H1 (cell line): ENCODE measurements at places on chromosomes 1 and 21. TPM values are rescaled to one million over a fixed set of nuclear protein-coding genes. Genes with fewer than 3 reads are reported as not detected.

DNA sequence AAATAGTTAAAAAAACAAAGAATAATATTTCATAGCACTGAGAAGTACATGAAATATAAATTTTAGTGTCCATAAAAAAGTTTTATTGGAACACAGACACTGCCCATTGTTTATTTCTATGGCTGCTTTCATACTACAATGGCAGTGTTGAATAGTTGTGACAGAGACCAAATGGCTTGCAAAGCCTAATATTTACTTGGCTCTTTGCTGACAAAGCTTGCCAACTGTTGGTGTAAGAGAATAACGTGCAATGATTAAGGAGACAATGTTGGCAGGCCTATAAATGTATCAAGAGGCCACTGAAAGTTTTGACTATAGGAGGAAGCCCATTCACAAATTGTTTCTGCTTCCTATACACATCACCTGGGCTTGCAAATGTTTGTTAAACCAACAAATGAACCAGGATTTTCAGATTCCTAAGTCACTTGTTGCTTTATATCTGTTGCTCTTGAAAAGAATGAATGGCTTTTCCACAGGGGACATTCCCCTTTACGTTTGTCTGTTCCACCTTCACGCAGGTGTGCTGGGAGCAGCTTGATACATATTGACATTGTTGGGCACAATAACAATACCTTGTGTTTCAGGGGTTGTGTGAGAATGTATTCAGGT, 5.5 kb upstream of the ST6GALNAC3 start:
- DNase-seq = no peak

DNA sequence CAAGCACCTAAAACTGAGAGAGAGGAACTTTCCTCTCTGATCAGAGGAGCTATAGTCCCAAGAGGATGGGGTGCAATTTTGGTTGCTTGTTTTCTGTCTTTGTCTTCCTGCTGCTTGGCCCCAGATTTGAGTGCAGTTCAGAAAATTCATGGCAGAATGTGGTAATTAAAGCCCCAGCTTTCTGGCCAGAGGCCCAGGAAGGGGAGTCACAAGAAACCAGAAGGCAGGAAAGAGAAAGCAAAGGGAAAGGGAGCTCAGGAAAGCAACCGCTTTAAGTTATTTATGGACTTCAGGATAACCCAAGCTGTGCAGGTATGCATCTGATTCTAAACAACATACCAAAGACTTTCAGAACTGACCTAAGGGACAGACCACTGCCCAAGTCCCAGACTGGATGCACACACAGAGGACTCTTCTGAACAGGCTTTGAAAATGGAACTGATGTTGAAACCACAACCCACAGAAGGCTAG, 88.8 kb downstream of the ST3GAL3 start:
- DNase-seq = no peak

DNA sequence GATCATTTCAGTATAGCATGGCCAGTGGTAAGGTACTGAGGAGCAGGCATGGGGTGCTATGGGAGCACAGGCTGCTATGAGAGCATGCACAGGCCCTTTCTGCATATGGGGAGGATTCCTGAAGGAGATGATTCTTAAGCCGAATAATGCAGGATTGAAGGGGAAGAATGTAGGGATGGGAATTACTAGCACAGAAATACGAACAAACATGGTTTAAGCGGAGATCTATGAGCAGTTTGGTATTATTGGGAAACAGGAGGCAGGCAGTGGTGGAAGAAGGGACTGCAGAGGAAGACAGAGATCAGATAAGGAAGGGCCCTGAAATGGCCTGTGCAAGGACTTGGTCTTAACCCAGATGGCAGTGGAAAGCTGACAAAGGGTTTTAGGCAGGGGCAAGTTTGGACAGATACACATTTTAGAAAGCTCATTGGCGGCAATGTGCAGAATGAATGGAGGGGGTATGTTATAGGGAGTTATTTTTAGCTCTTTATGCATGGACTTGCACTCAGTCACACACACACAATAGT, 1.7 kb downstream of the OSCP1 start:
- DNase-seq = no peak

DNA sequence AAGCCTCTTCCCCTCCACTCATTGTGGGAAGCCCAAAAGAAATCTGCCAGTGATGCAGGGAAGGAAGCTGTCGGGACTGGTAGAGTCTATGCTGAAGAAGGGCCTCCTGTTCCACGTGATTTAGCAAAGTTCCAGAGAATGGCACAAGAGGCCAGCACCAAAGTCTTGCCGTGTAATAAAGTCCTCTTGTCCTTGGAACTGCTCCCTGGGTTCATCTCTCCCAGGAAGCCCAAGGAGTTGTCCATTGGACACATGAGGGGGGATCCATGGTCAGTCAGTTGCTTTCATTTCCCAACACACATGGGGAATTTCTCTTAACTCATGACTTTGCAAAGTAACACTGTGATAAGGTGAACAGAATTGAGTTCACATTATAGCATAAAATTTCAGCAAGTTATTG, 116.1 kb upstream of the RAB4A start:
- no peak for DNase-seq

The CFHR4 gene
- not detected in 2 replicates for total RNA-seq

The DISC1 gene
- 3.5 and 3.6 TPM in 2 replicates for total RNA-seq

GRCh38 chr1:11850156-11850555, 2.6 kb upstream of the NPPA start:
- DNase-seq = no peak

The CRYBG2 gene
- 17.0 and 22.2 TPM in 2 replicates for total RNA-seq

GRCh38 chr21:44795342-44795741, 6.3 kb downstream of the UBE2G2 start:
- no peak for DNase-seq

DNA sequence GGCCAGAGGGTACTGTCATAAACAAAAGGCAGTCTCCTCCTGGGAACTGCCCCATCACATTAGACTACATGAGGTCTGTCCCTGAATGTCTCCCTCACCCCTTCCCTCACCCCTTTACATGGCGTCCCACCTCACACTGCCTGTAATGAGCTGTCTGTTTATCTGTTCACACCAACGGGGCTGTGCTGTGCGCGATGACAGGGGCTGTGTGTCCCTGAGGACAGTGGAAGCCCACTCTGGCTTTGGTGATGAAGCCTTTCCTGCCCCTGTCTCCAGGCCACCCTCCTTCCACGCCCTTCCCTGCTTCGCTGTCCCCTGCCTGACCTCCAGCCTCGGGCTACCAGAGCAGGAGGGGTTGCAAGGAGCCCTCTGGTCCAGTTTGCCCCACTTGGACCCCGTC, 22.7 kb downstream of the RHBG start:
- DNase-seq = no peak

DNA sequence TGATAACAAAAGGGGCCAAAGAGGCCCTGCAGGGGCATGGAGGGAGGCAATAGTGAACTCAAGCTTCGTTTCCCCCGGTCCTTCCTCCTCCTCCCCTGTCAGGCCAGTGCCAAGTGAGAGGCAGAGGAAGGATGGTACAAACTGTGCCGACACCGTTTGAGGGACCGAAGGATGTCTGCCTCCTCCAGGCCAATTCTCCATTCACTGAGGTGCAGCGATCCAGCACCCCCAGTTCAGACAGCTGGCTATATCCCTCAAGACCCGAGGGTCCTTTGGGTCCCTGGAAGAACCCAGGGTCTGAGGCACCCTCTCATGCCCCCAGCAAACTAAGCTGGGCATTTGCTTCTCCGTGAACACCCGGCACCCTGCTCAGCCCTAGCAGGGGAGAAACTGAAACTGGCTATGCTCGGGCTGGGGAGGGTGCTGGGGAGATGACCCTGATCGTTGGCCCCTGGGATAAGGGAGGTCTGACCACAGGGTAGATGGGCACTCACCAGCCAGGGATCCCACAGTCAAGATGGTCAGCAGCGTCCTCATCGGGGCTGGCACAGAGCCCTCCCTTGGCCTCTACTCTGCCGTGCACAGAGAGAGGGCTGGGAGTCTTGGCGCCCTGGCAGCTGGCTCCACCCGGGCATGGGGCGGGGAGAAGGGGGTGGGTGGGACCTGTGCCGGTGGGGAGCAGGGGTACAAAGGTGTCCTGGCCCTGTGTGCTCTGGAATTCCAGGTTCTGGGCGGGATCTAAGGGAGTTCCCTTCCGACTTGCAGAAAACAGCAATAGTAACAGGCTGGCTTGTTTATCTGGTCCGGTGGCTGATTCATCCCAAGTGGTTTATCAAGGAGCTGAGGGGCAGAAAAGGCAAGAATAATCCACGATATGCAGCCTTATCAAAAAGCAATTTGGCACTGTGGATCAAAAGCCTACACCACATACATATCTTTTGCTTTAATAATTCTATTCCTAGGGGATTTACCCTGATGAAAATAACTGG, at the start of gene IL22RA1:
Gene IL22RA1 (minus strand): TSS at position 595 of the 989 bp plus-strand sequence. CDS start 58 bp downstream, at position 537.
- DNase-seq = no peak

DNA sequence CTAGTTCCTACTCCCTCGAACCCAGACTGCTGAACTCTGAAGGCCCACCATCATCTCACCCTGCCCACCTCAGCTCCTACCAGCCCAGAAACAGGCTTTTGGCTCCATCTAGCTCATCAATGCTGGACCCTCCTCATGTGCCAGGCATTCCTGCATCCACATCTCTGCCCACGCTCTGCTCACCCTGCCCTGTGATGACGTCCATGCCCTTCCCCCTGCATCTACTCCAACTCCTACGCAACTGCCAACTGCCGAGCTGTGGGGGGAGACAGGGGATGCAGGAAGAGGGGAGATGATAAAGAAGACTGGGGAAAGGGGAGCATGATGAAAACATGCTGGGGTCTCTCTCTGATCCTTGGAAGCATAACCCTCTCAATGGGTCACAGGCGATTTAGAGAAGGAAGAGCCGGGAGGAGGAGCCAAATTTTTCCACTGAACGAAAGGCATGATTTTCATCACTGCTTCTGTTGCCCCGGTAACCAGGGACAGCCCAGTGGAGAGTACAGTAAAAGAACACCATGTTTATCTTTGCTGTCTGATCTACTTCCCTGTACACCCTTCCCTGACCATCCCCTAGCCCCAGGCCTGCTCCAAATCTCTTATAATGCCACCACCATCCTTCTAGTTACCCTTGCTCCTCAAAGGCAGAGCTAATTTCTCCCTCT, 44.3 kb downstream of the CD34 start:
- no peak for DNase-seq

DNA sequence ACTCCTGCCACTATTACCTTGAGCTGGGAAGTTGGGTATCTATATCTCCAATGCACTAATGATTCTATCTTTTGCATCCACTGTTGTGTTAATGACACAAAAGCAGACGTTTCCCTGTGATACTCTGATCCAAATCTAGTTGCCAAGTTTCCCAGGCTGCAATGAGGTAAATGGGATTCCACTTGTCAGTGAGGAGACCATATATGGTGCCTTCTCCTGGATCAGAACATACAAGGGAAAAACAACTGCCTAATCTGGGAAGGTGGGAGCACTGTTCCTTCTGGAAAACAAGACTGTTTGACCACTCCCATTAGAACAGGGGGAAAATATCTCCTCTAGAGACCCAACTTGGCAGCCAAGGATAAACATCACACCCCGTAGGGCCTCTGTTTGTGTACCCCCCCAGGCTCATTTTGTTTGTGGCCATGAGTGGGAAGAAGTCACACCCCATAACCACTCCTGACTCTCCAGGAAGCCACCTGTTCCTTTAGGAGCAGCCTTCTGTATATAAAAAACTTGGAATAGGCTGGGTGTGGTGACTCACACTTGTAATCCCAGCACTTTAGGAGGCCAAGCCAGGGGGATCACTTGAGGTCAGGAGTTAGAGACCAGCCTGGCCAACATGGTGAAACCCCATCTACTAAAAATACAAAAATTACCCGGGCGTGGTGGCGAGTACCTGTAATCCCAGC, 28.5 kb upstream of the SLC6A9 start:
- DNase-seq = no peak

- no peak for DNase-seq
Measured at GRCh38 chr1:42847111-42847595, 740 bp downstream of the ZNF691 start.

DNA sequence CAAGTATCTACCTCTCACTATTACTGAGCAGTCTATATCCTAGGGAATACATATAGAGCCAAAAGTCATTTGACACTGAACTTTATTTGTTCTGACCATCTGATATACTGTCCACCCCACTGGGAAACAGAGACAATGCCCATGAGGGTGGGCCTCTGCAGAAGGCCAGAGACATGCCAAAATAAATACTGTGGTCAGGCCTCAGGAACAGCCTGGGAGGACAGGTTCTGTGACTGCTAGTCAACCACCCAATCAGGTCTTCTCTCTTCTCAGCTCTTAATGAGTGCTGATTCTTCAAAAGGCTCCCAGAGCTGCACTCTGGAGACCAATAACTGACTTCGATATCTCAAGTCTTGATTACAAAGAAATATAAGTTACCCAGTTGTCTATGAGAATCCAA, 5.5 kb upstream of the ANKRD35 start:
- DNase-seq = no peak

DNA sequence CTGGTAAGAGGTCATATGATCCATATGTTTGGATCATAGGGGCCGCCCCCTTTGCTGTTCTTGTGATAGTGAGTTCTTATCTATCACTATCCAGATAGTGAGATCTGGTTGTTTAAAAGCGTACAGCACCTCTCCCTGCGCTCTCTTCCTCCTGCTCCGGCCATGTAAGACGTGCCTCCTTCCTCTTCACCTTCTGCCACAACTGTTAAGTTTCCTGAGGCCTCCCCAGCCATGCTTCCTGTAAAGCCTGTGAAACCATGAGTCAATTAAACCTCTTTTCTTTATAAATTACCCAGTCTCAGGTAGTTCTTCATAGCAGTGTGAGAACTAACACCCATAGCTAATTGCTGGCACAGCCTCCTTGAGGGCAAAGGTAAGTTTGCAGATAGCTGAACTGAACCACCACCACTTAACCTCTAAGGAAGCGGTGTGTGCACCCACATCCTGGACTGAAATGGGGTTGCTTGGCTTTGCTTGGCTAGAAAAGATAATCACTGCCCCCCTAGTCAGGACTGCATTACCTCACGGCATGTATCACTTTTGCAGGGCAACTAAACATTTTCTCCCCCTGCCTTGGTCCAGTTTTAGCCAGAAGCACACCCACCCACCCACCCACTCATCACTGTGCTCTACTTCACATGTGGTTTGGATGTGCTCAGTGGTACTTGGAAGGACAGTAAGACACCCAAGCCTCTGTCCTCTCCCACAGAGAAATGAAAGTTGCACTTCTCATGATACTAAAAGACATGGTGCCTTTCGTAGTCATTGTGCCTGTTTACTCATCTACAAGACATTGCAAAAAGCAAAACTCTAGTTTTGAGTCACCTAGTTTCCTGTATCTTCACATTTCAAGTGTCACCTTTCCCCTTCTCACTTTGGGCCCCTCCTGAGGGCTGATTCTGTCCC, 23.1 kb upstream of the PTAFR start:
- DNase-seq = no peak

- DNase-seq = no peak
Measured at GRCh38 chr1:63316984-63317816, 5.2 kb upstream of the FOXD3 start.

The LCE1D gene
- total RNA-seq = not detected in 2 replicates

GRCh38 chr1:18907917-18908845, 5.8 kb upstream of the ALDH4A1 start:
- DNase-seq = no peak

GRCh38 chr1:244368279-244368678, 83.4 kb downstream of the ADSS2 start:
- no peak for DNase-seq
